ENCODE measurements at places on chromosomes 12 and 14.
A peak's percentile ranks its signal among the peaks of the same experiment; 100 is the strongest.

GRCh38 chr12:69619050-69619449 lies 8.3 kb upstream of the LRRC10 start:
- no peak for DNase-seq

DNA sequence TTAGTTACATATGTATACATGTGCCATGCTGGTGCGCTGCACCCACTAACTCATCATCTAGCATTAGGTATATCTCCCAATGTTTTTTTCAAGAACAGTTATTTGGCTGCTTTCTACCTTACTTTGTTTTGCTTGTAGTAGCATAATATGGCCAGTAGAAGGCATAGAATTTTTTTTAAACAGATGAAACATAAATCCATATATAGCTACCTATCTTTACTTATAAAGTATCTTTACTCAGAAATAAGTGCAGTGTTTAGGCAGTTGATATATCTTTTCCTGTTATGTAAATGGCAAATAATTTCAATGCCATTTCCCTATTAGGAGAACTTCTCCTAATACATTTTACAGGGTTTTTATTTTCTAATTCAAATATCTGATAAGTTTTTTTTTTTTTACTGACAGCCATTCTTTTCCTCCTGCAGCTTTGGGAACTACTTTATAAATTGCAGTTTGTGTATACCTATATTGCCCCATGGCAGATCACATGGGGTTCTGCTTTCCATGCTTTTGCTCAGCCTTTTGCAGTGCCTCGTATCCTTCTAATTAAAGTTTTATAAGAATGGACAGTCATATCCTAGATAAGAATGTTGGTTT lies 143.1 kb downstream of the PCNX1 start:
- no peak for DNase-seq

GRCh38 chr12:113056631-113057488 lies at the start of gene DTX1:
TSS of gene DTX1 (plus strand) at chr12:113056730. CDS start at chr12:113058193, 1,463 bp downstream.
- DNase-seq = peak; percentile 15

DNA sequence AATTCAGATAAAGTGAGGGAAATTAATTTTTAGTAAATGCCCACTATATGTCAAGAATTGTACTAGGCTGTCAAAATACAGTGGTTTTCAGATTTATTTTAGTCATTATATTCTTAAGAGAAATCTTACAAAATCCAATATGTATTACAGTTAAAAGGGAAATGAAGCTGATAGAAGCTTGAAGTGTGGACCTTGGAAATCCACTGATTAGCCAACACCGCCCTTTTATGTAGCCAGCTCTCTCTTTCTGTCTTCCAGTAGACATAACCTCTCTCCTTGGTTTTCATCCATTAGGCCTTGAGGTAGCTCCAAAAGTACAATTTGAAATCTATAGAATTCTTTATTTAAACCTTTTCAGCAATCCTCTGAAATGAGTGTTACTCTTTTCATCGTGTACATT lies 63.2 kb downstream of the USP15 start:
- DNase-seq = no peak

DNA sequence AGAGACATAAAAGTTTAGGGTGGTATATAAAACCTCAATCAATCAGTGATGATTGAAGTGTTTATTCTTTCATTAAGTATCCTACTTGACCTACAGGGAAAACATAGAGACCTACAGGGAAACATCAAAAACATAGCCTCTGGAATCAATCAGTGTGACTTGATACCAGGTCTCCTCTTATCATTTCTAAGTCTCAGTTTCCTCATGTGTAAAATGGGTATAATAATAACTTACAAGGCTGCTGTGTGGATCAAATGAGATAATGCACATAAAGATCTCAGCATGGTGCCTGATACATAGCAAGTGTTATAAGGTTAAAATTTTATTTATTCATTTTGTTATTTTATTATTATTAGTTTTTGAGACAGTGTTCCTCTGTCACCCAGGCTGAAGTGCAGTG lies 22.2 kb upstream of the GNPTAB start:
- DNase-seq = no peak

- DNase-seq = no peak
Measured at GRCh38 chr12:3601461-3602150, 110.6 kb downstream of the PRMT8 start.

DNA sequence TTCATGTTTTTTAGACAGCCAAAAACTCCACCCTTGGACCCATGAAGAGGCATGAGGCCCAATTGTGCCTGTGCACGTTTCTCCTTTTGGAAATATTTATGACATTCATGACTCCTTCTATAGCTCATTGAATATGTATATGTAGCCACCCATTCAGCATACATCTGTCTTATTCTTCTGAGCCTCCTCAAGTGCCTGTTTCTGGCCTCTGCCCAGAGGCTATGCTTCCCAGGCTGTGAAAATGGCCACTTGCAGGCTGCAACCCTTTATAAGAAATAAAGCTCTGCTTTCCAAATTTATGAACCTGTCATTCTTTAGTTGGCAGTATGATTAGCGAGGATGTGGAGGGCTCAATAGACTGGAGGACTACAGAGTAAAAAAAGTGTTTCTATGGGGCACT lies 35.3 kb downstream of the TSPAN19 start:
- no peak for DNase-seq

GRCh38 chr14:59275668-59276067 lies 87.2 kb downstream of the DAAM1 start:
- peak; percentile 12 for DNase-seq

- DNase-seq = no peak
Measured at GRCh38 chr14:99706107-99706900, 22.2 kb downstream of the CYP46A1 start.

- no peak for DNase-seq
Measured at GRCh38 chr14:69171569-69171968, 18.6 kb upstream of the DCAF5 start.

GRCh38 chr14:41298328-41298690 lies 308.4 kb upstream of the LRFN5 start:
- no peak for DNase-seq

- no peak for DNase-seq
Measured at GRCh38 chr12:112813836-112814235, 22.3 kb downstream of the RPH3A start.

GRCh38 chr14:90111895-90112534 lies 50.2 kb downstream of the KCNK13 start:
- no peak for DNase-seq

- DNase-seq = no peak
Measured at GRCh38 chr14:77044783-77045237, 16.3 kb upstream of the IRF2BPL start.

DNA sequence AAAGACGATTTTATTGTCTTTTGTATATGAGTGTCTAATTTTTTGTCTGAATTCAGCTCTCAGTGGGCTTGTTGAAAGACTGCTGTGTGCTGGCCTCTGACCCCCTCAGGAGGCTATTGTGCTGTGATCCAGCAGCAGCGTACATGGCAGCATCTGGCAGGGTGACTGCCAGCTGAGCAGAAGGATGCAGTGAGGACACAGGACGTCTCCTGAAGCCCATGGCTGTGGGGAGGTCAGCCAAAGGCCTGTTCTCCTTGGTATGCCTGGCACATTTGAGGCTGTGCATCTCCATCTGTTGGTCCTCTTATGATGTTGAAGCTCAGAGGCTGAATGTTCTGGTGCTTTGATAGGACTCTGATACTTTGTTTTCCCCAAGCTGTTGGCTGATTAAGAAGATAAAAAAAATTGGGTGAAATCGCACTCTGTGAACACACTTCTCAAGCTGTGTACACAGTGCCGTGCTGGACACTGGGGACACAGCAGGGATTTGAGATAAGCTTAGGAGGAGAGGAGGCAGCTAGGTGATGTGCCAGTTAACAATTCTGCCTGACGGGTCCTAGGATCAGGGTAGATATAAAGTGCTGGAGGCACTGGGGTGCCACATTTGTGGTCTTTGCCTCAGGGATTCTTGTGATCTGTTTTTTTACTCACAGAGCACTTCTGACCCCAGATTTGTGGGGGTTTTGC lies 37.5 kb downstream of the EID3 start:
- DNase-seq = no peak

DNA sequence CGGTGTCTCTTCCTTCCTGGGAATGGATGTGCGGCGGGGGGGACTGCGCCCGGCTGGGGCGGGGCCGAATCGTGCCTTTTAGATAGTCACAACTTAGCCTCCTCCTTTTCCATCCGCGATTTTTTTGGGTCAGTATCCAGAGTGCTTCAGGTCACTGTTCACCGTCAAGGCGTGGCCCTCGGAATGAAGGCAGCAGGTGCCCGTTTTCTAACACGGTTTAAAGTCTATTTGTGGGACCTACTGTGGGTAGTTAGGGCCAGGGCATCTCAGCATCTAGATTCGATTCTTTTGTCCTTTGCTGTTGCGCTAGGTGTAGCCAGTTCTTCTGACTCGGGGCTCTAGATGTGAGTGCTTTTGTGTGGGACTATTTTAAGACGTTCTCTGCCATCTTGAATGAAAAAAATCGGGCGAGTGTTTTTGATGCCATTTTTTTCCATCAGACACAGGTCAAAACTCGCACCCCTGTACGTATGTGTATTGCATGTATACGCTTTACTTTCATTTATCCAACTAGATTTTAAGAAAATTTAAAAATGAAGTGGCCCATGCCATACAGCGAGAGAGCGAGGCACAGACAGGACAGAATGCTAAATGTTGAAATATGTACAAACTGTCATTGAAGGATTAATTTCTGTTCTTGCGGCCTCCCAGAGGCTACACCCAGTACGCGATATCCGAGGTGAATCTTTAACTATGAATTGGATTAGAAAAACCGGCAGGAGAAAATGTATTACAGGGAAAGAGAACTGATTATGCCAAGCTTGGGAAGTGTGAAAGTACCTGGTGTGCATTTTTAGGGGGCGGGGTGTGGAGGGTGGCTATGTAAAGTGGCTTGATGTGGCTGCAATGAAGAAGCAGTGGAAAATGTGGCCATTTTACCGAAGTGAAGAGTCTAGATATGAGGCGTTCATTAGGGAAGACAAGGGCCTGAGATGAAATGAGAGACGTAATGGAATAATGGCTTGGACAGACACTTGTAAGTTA lies 835 bp downstream of the VEZT start:
- peak; percentile 62 for DNase-seq

- DNase-seq = no peak
Measured at GRCh38 chr12:119154435-119154818, 24.3 kb upstream of the HSPB8 start.

DNA sequence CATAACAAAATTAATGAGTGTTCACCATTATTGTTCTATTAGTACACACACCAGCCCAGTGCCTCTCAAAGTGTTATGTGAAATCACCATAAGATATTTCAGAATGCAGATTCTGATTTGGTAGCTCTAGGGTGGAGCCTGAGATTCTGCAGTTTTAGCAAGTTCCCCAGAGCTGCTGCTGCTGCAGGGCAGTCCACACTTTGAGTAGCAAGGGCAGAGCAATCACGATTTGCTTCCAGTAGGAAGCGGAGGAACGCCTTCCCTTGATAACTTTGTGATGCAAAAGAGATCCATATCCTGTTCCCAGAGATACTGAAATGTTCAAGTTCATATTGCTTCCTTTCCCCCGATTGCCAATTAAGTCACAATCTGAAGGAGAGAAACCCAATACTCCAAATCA lies 57.9 kb downstream of the SLC17A8 start:
- DNase-seq = no peak

DNA sequence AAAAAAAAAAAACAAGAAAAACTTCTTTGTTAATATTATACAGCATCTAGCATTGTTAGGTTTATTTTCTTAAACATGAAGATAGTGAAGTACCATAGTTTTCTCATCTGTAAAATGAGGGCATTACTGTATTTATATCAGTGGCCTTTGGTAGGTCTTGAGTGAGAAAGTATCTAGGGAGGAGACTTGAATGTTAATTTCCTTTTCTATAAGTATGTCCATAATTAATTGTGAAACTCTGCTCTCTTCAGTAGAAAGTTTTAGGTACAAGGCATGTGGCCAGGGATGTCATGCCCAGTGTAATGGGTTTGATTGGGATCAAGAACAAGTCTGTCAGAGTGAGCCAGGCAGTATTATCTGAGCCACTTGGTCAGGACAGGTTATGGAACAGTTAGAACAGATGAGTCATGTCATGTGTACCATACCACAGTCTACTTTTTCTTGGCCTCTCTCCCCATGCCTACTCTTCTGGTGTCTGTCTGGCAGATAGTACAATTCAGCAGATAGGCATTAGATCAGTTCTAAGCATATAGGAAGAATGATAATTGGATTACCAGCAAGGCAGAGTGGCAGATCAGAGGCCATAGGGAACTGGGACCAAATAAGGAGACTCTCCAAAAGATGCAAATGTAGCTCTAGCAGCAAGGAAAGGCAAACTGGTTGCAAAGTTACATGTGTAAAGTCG lies 30.4 kb downstream of the FBXO34 start:
- DNase-seq = no peak

- no peak for DNase-seq
Measured at GRCh38 chr12:98227162-98227561, 288.2 kb upstream of the TMPO start.

- DNase-seq = no peak
Measured at GRCh38 chr12:94157181-94157580, 8.8 kb downstream of the PLXNC1 start.

GRCh38 chr14:21162081-21162480 lies 6.2 kb upstream of the OR5AU1 start:
- DNase-seq = no peak

DNA sequence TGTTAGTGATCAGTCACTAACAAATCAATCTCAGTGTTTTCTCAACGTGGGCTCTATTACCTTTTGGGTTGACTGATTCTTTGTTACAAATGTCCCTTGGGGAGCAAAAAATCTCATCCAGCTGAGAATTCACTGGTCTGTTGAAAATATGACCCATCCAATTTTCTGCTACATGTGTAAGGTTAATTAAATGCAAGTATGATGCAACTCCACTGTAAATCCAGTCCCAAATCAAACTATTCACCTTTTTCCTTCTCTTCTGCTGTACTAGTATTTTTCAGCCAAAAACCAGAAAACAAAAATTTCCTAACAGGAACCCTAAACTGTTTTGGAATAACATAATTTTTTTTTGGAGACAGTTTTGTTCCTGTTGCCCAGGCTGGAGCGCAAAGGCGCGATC lies 2.2 kb downstream of the ERH start:
- no peak for DNase-seq

GRCh38 chr12:105053116-105053572 lies 31.1 kb downstream of the ALDH1L2 start:
- peak; percentile 78 for DNase-seq

DNA sequence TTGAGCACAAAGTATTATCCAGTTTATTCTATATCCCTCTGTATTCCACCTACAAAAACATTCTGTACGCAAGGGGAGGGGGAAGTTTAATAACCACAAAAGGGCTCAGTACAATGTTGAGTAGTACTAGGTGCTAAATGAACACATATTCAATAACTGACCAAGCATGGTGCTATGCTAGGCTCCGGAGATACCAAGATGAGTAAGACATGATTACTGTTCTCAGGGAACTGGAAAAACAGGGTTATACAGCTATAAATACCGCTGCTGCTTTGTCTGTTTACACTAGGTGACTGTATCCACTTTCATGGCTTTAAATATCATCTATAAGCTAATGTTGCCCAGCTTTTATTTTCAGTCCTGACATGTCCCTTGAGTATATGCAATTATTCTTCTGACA lies 135.8 kb downstream of the INSM2 start:
- DNase-seq = no peak

- no peak for DNase-seq
Measured at GRCh38 chr12:130009961-130010360, 106.1 kb upstream of the TMEM132D start.

Measured in CD4-positive, CD25-positive, alpha-beta regulatory T cell (primary cell).